GM12878 (cell line): ENCODE measurements at places on chromosomes 2 and 18.

- DNase-seq = peak; percentile 11
Observed at GRCh38 chr2:39837856-39838453, 58.9 kb upstream of the THUMPD2 start.

DNA sequence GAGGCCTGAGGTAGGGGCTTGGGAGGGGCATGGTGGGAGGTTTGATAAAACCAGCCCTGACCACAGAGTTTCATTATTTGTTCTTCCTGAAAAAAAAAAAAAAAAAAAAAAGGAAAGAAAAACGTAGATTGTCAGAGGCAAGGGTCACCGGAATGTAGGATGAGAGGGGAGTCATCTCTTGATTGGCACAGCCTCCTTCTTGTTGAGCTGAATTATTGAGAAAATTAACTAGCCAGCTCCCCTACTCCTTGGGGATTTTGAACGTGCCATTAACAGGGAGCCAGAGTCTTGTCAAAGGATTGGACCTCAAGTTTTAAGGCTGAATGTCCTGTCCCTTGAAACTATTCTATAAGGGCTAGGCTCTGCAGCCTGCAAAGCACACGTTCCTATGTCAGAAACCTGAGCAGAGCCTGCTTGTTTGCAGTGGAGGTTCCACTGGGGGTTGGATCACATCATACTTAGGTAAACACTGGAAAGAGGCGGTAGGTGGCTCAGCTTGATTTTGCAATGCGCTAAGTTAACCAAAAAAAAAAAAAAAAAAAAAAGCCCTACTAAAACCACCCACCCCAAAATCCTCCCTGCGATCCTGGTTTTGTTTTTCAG is 2.3 kb downstream of the INHBB start:
- no peak for DNase-seq

GRCh38 chr2:43636621-43637020 is 439 bp upstream of the PLEKHH2 start:
- no peak for DNase-seq

- no peak for DNase-seq
Observed at GRCh38 chr18:70432804-70433400, 144.1 kb downstream of the SOCS6 start.

GRCh38 chr2:232230560-232230959 is 148.0 kb upstream of the ALPP start:
- no peak for DNase-seq
